Activated CD8-positive, alpha-beta memory T cell treated with anti-CD3 and anti-CD28 coated beads, Interleukin-2, amount 50 U/mL, for 4 hours (primary cell): ENCODE measurements at places on chromosomes 3 and 15.
A peak's percentile ranks its signal among the peaks of the same experiment; 100 is the strongest.

DNA sequence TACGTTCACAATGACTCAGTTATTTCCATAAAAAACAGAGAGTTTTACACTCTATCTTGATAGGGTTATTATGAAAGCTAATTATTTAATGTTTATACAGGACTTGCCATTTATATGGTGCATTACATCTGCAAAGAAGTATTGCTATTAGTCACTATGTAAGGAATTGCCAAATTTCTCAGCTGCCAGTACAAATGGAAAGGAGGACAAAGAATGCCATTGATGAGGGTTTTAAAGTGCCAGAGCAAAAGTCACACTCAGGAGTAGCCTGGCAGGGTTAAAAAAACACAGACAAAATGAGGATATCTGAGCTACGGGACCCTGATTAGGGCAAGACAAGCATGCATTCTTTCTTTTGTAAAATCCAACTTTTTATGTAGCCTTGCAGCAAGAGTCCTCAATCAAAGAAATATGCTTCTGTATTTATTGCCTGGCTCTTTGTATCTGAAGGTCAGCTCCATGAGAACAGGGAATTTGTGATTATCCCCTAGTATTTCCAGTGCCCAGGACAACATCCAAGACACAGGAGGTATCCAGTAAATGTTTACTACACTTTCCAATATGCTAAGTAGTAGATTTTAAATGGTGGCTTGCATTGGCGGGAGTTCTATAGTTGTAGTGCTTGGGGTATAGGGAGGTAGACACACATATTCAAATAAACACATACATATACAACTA lies 1013.6 kb downstream of the ROBO1 start:
- no peak for DNase-seq

GRCh38 chr3:99877031-99877579 lies 59.4 kb downstream of the CMSS1 start:
- DNase-seq: no peak

DNA sequence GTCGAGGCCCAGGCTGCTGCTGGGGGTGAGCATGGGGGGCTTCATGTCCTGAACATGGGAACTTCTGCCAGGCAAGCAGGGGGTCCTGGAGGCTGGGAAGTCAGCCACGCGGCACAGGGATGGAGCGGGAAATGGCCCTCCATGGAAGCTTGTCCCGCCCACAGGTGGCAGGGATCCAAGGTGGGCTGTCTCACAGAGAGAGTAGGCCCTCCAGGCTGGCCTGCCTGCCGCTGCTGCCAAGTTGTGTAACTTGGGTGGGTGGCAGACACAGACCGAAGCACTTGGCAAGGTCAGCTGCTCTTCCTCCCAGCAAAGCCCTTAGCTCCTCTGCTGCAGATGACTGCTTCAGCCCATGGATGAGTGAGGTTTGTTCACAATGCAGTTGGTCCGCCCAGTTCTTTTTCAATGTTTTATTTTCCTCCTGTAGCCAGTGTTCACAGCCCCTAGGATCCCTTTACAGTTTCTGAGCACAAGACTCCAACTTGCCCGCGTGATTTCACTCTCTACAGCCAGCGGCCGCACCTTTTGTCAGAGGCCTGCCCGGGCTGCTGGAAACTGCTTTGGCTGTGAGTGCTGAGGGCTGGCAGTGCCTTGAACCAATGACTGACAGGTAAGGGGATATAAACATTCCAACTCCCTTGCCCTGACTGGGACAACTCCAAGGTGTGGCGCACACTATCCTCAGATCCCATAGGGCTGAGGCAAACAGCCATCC lies 26.7 kb downstream of the HCN4 start:
- DNase-seq: no peak

DNA sequence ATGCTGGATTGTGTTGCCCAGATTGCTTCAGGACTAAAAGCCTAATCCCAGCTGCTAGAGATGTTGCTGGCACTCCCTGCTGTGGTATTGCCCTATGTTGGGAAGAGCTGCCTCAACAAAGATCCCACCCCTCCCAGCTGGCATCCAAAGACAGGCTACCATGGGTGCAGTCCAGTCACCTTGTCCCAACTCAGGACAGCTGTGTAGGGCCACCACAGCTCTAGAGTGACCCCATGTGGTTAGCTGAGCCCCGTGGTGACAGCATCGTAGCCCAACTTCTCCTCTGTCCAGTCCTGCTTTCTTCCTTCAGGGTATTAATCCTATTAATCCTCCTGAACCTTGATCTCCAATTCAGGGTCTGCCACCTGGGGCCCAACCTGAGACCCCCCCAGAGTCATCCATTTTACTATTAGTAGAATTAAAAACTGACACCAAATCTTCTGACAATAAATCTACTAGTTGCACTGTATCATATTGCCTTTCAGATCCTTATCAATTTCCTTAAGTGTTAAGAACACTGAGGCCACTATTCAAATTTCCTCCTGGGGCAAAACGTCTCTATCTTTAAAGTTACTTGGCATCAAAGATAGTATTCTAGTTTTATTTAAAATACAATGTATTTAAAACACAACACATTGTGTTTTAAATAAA lies 83.5 kb downstream of the AQP9 start:
- DNase-seq: no peak

DNA sequence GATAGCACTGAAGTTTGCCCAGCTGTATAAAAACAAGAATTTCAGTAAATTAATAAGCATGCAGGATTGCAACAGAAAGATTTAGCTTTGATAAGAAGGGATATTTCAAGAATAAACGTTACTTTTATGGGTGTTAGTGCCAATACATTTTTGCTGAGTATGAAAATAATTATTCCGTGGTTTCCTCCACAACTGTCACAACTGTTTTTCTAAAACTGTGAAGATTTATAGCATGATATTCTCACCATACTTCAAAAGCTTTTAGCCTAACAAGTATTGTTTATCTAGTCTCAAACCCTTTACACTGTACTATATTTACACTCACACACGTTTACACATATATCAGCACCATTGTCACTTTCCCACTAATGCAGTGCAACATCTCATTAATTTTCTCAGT lies 200.5 kb downstream of the TPRG1 start:
- no peak for DNase-seq

DNA sequence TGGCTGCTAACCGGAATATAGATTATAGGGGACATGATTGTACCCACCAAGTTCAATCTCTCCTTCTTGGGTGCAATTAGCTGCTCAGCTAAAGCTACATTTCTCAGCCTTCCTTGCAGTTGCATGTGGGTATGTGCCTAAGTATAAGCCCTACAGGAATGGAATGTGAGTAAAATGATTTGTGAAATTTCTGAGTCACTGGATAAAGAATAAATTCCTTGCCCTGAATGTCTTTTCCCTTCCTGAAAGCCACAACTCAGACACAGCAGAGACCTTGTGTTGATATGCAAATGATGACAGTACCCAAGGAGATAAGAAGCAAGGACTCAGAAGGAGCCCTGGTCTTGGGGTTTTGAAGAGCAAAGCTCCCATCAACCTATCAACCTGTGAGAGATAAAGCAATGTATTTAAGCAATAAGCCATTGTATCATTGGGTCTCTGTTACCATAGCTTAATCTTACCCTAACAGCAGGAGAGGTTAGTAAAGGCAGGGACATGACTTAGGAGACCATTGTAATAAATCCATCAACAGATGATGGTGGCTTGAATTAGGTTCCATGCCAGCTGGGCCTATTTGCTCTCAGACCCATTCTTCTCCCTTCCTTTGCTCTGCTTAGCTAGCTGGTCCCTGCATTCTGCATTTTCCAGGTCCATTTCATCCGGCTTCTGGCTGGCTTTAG lies 25.6 kb upstream of the ZNF280D start:
- DNase-seq: no peak

DNA sequence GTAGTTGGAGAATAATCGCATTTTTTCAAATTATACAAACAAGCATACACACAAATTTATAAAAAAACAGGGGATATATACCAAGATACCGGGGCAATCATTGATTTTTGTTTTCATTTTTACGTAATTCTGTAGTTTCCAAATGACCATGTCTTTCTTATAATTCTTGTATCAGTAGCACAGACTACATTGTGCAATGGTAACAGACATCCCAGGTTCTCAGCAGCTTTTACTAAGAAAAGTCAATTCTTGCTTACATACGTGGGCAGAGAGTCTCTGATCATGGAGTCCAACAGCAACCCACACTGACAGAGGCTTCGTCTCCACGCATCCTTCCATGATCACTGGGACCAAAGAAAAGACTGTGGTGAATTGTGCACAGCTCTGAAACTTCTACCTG lies 441.3 kb downstream of the TBL1XR1 start:
- no peak for DNase-seq

GRCh38 chr3:187958432-187959003 lies 195.4 kb upstream of the LPP start:
- peak; percentile 57 for DNase-seq

- no peak for DNase-seq
Observed at GRCh38 chr15:66993874-66994696, 71.3 kb upstream of the SMAD3 start.

- no peak for DNase-seq
Observed at GRCh38 chr3:45785605-45786150, 10.7 kb downstream of the SLC6A20 start.

DNA sequence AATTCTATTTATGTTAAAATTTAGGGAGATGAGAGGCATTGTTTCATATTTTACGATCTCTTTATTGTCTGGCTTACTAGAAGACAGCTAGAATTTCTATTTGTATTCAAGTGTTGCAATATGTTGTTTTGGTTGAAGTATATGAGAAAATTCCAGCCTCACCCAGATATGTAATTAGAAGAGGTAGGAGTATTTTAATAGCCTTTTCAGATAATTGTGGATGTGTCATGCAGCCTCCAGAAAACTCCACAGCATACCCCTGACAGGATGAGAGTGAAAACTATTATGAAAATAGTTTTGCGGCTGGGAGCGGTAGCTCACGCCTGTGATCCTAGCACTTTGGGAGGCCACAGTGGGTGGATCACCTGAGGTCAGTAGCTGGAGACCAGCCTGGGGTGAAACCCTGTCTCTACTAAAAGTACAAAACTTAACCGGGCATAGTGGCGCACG lies 21.5 kb upstream of the USP3 start:
- DNase-seq: no peak

- no peak for DNase-seq
Observed at GRCh38 chr15:76930831-76931396, 635 bp upstream of the RCN2 start.

- DNase-seq: no peak
Observed at GRCh38 chr3:184388936-184389230, 9.0 kb downstream of the CHRD start.

DNA sequence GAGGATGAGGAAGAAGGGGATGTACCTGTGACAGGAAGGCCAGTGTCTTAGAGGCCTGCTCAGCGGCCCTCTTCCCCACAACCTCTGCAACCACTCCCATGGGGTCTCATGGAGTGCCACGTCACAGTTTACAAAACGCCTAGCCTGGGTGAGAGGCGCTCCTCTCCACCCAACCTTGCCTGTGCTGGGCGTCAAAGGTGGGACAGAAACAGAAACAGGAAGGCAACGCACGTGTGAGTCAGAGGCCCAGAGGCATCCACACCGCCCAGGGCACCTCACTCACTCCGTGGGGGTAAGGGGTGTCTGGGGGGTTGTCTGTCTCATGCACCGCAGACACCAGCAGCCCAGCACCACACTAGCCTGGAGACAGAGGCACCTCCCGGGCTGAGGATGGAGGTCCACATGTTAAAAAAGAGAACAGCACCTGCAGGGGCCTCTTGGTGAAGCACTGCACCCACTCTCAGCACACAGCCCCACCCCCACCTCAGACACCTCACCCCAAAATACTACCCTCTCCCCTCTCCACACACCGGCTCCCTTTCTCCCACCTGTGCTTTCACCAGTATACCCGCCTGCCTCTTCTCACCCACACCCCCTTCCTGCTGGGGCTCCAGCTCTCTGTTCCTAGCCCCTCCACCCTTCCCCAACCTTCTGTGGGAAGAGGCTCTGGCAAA lies 4.7 kb upstream of the CALML4 start:
- peak; percentile 59 for DNase-seq

DNA sequence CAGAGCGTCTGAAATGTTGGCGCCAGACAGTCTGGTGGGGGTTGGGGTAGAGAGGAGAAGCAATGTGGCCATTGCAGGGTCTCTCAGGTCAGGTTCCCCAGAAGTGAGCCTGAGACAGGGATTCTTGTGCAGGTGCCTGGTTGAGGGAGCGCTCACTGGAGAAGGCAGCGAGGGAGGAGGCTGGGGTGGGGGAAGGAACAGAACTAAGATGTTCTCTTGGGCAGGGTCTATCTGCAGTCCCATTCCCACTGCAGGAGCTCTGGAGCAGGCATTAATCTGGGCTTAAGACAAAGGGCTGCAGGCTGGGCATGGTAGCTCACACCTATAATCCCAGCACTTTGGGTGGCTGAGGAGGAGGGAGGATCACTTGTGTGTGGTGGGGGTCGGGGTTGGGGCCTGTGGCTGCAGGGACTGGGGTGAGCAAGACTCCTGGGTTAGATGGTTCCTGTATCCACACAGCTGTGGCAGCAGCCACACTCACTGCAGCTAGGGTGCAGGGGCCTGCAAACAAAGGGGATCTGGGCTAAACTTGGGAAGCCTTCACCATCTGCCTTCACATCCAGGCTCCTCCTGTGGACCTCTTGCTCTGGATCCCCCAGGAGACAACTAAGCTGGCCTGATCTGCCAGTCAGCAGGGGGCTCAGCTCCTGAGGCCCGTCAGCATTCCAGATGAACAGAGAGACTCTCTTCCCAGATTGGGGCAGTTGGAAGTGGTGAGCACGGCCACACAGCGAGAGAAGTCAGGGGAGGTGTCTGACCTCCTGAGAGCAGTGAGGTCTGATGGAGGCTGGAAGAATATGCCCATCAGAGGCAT lies 172.5 kb downstream of the ABHD5 start:
- no peak for DNase-seq

- no peak for DNase-seq
Observed at GRCh38 chr15:53851110-53851848, 91.8 kb upstream of the WDR72 start.

- peak; percentile 36 for DNase-seq
Observed at GRCh38 chr3:46504789-46505188, 7.0 kb downstream of the RTP3 start.

- DNase-seq: no peak
Observed at GRCh38 chr3:142888099-142888480, 793 bp downstream of the PCOLCE2 start.

DNA sequence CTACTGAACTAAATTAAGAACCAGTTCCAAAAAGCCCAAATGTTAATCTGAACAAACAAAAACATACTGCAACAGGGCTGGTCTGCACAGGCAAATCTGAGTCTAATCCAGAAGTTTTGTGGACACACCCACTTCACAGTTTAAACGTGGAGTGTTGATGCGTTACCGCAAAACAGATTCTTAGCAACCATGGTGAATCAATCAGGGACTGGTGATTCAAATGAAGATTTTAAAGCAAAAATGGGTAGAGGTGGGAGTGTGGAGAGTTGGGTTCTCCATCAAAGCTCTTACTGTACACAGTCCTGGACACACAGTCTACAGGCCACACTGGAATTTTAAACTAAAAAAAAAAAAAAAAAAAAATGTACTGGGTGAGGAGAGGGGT lies 5.2 kb downstream of the ANXA2 start:
- no peak for DNase-seq

DNA sequence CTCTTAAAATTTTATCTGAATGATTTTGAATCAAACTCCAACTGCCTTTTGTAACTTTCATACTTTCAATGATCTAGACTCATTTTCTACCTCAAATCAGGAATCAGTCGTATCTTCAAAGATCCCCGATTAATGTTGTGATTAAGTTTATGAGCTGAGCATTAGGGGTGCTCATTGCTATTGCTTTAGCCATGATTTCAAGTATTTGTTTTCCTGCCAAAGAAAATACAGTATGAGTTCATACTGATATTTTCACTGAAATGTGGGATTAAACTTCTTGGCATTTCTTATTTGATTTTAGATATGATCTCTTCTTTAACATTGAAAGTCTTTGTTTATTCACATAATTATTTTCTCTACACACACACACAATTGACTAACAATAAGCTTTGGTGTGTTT lies 785.6 kb downstream of the NTRK3 start:
- DNase-seq: no peak
